ENCODE measurements at places on chromosomes 11 and 22.

GRCh38 chr11:95345651-95346050 lies 114.6 kb upstream of the SESN3 start:
- no peak for DNase-seq

GRCh38 chr11:64608046-64608445 lies 17.0 kb downstream of the SLC22A12 start:
- DNase-seq: no peak

DNA sequence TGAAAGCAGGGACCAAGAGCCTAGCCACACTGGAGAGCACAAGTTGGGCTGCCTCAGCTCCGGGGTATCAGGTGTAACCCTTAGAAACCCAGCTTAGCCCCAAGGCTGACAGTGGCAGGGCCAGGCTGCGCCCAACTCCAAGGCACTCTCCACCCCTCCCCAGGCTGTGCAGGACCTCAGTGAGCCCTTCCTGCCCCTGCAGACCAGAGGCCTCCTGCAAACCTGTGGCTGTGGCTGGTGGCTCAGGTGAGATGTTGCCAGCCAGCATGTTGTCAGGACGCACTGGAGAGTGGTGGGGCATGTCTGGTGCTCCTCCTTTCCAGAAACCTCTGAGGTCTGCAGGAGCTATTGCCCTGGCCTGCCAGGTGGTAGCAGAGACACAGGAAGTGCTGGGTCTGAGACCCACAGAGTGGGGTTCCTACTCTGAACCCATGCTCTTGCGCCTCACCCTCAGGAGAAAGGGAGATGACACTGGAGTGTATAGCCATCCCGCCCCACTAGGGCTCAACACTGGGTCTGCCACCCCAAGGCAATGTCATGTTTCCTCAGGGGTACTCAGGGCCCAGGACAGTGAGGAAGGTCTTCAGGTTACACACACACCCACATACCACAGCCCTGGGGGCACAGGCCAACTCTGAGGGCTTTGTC lies 2.4 kb upstream of the SCARF2 start:
- no peak for DNase-seq

- DNase-seq: no peak
Measured at GRCh38 chr11:17721242-17721999, 2.0 kb downstream of the MYOD1 start.

- DNase-seq: no peak
Measured at GRCh38 chr11:31822927-31823643, 12.0 kb upstream of the PAX6 start.

DNA sequence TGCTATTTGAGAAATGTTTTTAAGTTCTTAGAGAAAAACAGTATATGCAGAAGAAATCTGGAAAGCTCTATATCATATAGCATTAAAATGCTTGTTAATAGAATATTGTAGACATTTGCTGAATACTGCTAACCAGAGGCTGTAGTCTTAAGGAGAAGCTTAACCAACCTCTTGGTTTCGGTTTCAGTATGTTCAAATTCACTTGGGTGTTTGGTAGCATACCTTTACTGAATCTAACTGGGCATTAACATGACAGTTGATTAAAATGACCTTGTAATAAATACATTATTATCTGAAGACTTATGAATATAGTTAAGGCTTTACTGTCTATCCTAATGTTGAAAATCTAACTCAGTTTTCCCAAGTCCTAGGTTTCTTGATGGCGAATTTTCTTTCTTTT lies 5.4 kb downstream of the PCF11 start:
- DNase-seq: no peak

DNA sequence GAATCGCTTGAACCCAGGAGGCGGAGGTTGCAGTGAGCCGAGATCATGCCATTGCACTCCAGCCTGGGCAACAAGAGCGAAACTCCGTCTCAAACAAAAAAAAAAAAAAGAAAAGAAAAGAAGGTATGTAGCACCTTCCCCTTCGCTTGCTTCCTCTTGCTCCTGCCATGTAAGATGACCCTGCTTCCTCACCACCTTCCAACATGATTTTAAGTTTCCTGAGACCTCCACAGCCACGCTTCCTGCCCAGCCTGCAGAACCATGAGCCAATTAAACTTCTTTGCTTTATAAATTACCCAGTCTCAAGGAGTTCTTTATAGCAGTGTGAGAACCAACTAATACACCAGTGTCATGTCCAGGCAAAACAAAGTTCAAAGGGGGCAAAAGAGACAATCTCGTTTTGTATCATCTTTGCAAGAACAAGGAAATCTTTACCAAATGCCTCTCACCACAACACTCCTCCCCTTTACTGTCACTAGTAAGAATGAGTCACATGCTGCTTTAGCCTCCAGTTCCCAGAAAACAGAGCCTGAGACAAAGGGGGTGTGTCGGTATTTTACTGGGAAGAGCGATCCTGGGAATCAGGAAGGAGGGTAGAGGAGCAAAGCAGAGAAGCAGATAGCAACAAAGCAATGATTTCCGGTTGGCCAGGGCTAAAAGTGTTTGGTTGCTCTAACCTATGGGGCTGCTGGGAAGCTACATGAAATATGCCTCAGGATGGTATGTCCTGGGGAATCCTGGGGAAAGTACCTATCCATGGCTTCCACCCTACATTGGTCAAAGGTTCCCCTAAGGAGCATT lies 10.5 kb upstream of the MCHR1 start:
- DNase-seq: no peak

DNA sequence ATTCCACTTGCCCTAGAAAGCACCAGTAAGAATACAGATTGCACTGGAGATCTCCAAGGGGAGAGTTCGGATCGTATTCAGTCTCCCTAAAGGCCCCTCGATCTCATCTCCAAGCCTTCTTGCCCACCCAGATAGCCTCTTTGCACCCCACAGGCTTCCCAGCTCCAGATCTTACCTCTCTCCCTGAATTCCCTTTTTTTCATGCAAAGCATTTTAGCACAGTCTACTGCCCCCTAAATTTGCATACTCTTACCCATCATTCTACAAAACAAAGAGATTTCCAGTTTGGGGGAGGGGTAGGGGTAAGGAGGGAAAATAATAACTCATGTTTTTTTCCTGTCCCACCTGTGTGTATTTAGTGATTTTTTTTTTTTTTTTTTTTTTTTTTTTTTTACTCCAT lies 105.2 kb downstream of the NAV2 start:
- no peak for DNase-seq

GRCh38 chr11:68213135-68213515 lies at the start of gene KMT5B:
TSS of gene KMT5B (minus strand) at chr11:68213296. CDS start at chr11:68190076, 23,220 bp downstream.
- DNase-seq: no peak

DNA sequence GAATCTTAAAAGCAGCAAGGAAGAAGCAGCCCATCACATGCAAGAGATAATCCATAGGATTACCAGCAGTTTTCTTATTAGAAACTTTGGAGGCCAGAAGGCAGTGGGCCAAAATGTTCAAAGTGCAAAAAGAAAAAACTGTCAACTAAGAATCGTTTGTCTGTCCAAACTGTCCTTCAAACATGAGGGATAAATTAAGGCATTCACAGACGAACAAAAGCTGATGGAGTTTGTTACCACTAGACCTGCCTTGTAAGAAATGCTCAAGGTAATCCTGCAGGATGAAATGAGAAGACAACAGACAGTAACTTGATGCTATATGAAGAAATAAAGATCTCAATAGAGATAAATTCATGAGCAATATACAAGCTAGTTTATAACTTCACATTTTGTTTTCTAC lies 150.4 kb downstream of the WNT7B start:
- no peak for DNase-seq

GRCh38 chr22:24481641-24482040 lies 13.5 kb upstream of the UPB1 start:
- DNase-seq: no peak

DNA sequence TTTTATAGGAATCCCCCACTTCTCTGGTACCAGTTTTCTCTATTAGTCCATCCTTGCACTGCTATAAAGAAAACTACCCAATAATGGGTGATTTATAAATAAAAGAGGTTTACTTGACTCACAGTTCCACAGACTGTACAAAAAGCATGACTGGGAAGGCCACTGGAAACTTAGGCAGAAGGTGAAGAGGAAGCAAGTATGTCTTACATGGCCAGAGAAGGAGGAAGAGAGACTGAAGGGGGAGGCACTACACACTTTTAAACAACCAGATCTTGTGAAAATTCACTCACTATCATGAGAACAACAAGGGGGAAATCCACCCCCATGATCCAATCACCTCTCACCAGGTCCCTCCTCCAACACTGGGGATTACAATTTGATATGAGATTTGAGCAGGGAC lies 68.9 kb upstream of the GNAZ start:
- DNase-seq: no peak

DNA sequence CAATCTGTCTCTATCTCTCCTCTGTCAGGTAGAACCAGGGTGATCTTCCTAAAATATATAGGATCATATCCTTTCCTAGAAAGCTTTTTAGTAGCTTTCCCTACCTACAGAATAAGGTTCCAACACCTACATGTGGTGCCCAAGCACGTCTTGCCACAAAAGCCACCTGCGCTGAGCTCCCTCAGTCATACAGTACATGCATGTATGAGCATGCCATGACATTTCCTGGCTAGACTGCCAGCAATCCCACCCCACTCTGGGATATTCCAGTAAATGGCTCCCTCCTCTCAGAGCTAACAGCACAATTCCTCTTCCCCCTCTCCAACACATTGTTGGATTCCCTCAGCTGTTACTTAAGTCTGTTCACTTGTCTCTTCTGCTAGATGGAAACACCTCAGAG lies 398.0 kb downstream of the TENM4 start:
- no peak for DNase-seq

DNA sequence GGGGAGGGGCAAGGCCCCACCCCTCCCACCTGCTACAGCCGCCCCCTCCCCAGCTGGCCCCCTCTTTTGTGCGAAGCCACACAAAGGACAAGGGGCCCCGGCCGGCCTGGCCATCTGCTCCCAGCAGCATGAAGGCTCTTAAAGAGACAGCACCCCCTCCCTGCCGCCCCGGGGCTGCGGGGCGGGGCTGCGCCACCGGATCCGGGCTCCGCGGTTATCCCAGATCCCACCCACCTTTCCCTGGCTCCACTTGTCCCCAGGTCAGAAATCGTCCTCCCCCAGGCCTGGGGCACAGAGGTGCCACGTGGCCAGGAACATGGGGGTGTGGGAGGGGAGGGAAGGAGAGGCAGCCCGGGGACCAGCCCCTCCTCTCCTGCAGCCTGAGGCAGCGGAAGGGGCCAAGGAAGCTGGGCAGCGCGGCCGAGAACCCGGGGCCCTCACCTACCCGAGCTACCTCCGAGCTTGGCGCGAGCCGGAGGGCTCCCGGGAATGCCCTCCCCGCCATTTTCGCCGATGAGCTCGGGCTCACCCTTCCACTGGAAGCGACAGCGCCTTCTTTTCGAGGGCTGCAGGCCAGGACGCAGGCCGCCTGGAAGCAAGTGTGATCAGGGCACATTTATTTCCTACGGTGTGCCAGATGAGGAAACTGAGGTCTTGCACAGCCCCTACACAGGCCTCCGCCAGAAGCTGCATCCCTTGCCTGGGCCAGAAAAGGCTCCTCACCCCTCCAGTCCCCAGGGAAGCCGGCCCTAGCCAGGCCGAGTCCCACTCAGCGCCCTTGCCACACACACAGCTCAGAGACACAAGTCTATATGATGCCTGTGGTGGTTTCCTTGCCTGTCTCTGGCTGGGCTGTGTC lies 2.5 kb upstream of the RCOR2 start:
- DNase-seq: no peak

DNA sequence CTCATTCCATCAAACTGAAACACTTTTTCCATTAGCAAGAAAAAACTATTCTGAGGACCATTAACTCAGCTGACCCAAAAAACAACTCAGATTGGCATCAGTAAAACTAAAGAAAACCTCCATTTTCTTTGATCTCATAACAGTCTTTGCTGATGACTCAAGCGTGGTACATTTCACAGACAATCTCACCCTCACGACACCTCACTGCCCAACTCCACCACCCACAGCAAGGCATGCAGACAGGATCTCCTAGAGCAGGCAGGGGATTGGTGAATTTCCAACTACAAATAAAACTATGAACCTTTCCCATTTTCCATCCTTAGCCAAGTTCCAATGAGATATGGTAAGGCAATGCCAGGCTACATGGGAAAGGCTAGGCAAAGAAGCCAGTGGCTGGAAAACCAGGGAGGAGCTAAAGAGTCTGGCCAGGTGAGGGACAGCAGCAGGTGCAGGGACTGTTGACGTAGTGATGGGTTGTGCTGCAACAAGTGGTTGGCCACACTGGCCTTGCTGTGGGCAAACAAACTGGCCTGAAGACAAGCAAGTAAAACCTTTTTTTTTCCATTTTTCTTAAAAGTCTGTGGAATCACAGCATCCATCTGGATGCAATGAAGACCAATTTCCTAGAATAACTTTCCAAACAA lies 97.2 kb downstream of the SERGEF start:
- no peak for DNase-seq

GRCh38 chr11:93775289-93775688 lies 8.8 kb upstream of the MED17 start:
- no peak for DNase-seq

DNA sequence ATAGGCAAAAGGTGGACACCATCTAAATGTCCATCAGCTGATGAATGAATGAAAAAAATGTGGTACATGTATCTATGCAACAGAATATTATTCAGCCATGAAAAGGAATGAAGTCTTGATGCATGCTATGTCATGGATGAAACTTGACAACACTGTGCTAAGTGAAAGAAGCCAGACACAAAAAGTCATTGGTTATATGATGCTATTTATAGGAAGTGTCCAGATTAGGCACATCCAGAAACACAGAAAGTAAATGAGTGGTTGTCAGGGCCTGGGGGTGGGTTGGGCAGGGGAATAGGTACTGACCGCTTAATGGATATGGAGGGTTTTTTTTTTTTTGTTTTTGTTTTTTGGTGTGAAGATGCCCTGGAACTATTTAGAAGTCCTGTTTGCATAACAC lies 21.7 kb upstream of the MN1 start:
- no peak for DNase-seq

- DNase-seq: no peak
Measured at GRCh38 chr22:30204015-30204741, 42.4 kb downstream of the LIF start.

GRCh38 chr22:33389936-33390335 lies 331.8 kb upstream of the SYN3 start:
- no peak for DNase-seq

DNA sequence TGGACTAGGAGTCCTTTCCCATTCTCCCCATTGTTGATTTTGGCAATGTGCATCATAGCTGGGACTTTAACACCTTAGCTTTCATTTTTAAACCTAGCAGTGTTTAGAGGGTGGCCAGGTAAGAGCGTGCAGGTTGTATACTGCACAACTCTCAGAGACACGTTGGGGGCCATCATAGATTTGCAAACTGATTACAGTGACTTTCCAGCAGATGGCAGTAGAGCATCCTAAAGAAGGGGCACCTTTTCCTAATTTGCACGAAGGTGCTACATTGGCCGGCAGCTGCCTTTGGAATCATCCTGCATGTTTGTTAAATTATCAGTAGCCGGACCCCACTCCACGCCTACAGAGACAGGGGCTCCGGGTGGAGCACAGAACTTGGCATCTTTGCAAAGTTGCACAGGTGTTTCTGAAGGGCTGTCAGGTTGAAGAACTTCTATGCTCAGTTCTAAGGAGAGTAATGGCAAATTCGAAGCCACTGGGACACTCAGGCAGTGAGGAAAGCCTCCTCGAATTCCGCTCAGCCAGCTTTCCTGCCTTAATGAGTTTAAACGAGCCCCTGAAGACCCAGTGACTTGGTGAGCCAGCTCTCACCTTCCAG lies 7.7 kb downstream of the LHFPL7 start:
- DNase-seq: no peak

GRCh38 chr11:59611570-59612565 lies 3.7 kb downstream of the OSBP start:
- no peak for DNase-seq

GRCh38 chr11:46457659-46458424 lies 66.3 kb upstream of the CHRM4 start:
- DNase-seq: no peak

GRCh38 chr11:78961247-78961646 lies 386.6 kb upstream of the NARS2 start:
- peak; percentile 10 for DNase-seq

Data from HS-5 (cell line).